Neuronal stem cell (in vitro differentiated cells): ENCODE measurements at places on chromosomes 13 and 19.

- DNase-seq = no peak
Measured at GRCh38 chr13:51728275-51728673, 75.7 kb downstream of the DHRS12 start.

GRCh38 chr13:59666504-59666903, 497.2 kb downstream of the DIAPH3 start:
- no peak for DNase-seq

DNA sequence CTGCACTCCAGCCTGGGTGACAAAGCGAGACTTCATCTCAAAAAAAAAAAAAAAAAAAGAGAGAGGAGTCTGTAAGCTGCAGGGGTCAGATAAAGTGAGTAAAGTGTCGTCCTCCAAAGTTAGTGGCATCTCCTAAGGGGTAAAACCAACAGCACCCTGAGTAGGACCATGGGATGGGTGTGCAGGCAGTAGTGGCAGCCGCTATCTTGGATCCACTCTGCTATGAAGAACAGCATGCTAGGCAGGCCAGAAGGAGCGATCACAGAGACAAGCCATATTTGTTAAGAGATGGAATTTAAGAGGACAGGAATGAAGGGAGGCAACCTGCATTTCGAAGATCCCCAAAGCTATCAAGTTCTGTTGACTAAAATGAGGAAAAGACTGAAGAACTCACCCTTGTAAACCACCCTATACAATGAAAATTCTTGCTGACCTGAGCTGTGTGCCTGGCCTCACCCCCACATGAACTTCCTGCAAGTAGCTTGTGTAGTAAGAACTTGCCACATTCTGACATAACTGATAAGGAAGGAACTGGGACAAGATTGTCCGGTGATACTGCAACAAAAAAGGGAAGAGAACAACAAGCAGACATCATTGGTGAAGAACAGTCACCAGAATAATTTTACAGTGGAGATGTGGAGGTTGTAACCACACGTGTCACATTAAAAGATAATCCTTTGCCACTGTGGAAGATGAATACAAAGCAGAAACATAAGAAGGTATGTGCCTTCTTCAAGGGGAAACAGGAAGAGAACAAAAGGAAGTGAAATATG, 16.2 kb downstream of the DPY19L3 start:
- DNase-seq = no peak

- DNase-seq = no peak
Measured at GRCh38 chr13:33372251-33372919, 86.8 kb upstream of the STARD13 start.

GRCh38 chr19:11736696-11737095, 2.0 kb downstream of the ZNF823 start:
- no peak for DNase-seq

- no peak for DNase-seq
Measured at GRCh38 chr19:1774989-1775772, 21.9 kb downstream of the ONECUT3 start.

- DNase-seq = no peak
Measured at GRCh38 chr13:94268661-94269060, 210.8 kb downstream of the DCT start.

DNA sequence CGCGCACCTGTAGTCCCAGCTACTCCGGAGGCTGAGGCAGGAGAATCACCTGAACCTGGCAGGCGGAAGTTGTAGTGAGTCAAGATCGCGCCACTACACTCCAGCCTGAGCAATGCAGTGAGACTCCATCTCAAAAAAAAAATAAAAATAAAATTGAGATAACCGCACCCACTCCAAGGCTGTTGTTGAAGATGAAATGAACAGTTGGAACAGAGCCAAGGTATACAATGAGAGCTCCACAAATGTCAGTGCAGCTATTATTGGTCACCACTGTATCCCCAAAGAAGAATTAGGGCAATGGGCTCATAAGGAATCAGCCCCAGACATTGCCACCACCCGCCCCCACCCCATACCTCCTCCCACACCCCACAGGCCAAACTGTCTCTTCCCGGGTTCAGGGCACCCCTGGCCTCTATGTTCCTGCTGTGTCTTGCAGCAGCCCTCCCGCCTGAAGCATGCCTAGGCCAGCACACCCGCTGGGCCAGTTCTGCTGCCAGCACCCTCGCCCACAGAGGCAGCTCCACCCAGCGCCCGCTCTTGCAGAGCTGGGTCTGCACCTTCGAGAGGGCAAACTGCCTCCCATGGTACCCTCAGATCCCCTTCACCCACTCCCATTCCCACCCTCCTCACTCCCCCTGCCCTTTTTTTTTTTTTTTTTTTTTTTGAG, 3.5 kb upstream of the S1PR5 start:
- DNase-seq = no peak

DNA sequence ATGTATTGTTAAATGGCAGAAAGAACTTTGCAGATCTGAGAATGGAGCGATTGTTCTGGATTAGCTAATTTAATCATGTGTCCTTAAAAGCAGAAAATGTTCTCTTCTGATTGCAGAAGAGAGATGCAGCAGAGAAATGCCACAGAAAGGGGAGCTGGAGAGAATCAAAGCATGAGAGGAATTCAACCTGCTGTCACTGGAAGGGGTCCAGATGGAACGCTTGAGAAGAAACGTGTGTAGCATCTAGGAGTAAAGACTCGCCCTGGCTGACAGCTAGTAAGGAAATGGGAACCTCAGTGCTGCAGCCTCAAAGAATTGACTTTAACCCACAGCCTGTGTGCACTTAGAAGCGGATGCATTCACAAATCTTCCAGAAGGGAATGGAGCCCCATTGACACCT, 502.8 kb downstream of the KLF12 start:
- no peak for DNase-seq

DNA sequence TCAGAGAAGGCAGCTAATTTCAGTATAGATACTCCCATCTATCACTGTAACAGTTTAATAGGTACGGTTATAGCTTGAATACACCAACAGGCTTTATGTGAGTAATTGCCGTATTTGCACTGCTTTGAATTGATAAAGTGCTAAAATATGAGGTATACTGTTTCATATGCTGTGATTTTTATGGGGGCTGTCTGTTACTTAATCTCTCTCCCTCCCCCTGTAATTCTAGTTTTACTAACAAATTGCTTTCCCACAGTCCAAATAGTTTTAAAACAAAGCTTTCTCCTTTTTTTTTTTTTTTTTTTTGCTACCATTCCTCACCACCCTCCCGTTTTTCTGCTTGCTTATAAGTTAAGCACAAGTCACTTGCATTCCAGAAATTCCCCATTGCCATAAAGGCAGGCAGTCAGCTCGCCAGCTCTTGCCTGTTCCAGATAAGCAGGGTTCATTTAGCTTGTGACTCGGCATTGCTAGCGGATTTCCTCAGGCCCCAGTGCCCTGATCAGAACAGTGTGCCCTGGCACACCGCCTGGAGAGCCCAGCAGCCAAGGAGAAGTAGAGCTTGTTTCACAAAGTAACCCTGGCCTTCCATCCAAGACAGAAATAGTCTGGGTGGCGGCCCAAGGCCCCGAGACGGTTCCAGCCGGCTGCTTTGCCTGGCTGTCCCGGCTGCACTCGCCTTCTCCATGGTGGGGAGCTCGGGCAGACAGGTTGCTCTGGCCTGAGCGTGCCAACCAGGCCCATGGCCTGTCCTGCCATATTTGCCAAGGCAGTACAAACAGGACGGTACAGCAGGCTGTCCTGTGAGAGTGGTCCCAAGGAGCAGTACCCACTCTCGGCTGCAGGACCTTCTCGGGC, 43.5 kb upstream of the NPAS1 start:
- peak; percentile 59 for DNase-seq

- no peak for DNase-seq
Measured at GRCh38 chr13:109874484-109875454, 88.4 kb upstream of the IRS2 start.

- no peak for DNase-seq
Measured at GRCh38 chr13:41500511-41500910, 43.2 kb downstream of the RGCC start.

DNA sequence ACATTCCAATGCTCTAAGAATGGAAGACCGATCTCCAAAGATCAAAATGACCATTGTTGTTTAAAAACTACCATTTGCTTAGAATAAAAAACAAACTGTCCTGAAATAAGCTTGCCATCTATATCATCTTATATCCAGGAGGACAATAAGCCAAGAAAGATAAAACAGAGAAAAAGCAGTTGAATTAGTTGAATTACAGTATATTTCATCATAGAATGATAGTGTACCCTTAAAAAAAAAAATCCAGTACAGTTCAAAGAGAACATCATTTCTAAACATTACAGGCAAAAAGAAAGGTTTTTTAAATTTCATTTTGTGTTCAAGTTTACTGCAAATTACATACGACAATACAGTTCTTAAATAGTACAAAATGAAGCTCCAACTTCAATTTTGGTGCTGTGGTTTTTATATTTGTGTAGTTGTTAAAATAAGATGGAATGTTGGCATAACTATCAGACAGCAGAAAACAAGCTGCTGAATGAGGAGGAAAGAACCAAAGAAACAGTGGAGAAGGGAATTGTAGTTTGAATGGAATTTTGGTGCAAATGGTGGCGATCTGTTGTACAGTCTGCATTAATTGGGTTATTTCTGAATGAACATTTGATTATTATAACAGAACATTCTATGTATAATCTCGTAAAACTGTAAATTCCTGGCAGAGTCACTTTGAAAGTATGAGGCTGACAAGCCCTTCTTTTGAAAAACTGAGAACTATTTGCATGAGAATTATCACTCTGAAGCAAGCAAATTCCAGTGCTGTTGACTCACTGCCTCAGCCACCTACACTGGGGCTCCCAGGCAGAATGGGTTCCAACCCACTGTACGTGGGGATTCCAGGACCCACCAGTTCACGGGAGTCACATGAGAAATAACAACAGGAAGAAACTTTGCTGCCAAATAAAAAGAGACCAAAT, 37.7 kb downstream of the LHFPL6 start:
- no peak for DNase-seq

DNA sequence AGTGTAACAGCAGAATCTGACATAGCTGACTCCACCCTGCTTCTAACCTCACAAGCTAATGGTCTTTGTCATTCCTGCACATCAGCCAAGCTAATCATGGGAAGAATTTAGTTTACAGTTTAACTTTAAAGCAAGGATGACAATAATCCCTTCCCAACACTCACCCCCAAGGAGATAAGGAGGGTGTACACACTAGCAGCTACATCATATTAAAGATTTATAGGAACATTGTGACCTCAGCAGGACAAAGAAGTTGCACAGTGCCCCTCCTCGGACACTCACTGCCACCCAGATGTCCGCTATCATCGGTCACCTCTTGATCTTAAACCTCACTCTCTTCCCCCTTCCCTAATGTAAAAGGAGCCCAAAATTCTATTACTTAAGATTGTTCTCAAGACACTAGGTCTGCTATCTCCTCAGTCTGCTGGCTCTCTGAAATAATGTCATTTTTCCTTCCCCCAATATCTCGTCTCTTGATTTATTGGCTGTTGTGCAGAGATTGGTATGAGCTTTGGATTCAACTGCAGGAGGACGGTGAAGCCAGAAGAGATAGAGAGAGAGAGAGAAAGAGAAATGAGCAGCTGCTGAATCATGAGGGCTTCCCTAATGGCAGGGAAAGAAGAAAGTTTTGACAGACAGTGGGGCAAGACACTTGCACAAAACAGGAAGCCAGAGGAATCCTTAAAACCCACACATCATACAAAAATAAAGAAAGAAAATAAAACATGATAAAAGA, 17.5 kb upstream of the FFAR2 start:
- no peak for DNase-seq

GRCh38 chr19:47018923-47019322, 714 bp upstream of the NPAS1 start:
- DNase-seq = no peak

GRCh38 chr19:37655689-37656371, 565 bp upstream of the ZFP30 start:
- peak; percentile 89 for DNase-seq

GRCh38 chr13:73228546-73228945, 169.7 kb downstream of the KLF5 start:
- DNase-seq = no peak

DNA sequence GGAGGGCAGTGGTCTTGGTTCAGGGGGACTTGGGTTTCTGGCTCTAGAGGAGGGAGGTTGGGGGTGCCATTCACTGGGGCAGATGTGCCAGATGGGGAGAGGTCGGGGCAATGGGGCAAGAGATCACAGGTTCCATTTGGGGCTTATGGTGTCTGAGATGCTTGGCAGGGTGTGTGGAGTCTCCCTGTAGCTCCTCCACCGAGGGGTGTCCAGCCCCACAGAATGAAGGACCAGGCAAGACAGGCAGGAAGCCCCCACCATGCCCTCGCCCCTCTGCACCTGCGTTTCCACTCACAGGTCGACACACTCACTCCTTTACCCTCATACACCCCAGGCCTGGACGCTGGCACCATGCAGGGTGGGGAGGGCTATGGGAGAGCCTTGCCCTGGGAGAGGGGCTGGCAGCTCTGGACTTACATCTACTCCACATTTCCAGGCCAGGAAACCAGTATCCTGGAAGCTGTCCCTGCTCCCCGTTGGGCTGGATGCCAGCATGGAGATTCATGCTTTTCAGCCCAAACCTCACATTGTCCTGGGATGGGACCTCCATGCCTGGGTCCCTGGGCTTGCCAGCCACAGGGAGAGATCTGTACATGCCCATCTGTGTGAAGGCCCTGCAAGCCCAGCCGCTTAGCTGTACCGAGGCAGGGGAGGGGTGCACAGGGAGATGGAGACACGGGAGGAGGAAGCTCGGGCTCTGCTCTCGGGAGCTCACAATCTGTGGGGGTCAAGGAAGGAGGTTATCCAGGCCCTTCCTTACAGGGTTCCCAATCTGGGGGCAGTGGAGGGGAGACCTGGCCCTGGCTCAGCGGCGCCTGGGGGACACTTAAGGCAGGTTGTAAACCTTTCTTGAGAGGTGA, 77.1 kb downstream of the CHST8 start:
- DNase-seq = no peak

GRCh38 chr13:40503966-40504591, 162.4 kb downstream of the FOXO1 start:
- DNase-seq = no peak

- no peak for DNase-seq
Measured at GRCh38 chr19:46393456-46394401, 19.6 kb downstream of the CCDC8 start.

DNA sequence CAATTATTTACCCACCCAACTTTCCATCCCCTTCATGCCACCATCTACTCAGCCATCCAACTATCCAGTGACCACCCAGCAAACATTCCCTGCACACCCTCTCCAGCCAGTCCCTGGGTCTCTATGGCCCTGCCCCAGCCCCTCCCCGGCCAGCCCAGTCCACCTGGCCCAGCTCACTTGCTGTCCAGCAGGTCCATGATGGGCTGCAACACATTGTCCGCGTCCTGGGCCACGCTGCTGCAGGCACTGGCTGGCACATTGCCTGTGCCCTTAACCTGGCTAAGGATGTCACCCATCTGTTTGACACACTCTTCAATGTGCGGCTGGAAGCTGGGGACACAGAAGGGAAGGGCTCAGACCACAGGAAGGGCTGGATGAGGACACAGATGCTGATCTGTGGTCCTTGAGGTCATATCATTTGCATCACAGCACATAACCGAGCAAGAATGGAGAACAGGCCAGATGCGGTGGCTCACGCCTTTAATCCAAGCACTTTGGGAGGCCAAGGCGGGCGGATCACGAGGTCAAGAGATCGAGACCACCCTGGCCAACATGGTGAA, 61.6 kb downstream of the UNC13A start:
- no peak for DNase-seq

- DNase-seq = no peak
Measured at GRCh38 chr13:33575378-33575777, 242.6 kb upstream of the RFC3 start.
